ENCODE measurements at places on chromosomes 12 and 14.

- no peak for DNase-seq
These were observed 59.5 kb upstream of the CAPRIN2 start for GRCh38 chr12:30814295-30814655.

DNA sequence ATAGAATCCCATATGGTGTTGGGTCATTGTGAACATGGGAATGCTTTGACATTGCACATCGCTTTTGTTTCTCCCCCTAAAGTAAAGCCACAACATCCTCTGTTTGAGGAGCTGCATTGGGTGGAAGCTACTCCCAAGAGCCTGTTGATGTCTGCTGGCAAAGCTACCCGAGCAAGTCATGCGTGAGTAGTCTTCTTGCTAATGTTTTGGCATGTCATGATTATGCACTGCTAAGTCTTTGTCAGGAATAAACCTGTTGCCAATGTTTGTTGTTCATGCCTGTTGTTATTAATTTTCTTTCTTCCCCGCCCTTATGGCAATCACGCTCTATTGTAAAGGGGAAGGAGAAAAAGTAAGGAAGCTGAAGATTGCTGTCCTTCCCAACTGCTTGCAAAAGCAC, 97.3 kb downstream of the EXOC5 start:
- DNase-seq, result no peak

- no peak for DNase-seq
These were observed 108.1 kb upstream of the HIF1A start for GRCh38 chr14:61587081-61587713.

DNA sequence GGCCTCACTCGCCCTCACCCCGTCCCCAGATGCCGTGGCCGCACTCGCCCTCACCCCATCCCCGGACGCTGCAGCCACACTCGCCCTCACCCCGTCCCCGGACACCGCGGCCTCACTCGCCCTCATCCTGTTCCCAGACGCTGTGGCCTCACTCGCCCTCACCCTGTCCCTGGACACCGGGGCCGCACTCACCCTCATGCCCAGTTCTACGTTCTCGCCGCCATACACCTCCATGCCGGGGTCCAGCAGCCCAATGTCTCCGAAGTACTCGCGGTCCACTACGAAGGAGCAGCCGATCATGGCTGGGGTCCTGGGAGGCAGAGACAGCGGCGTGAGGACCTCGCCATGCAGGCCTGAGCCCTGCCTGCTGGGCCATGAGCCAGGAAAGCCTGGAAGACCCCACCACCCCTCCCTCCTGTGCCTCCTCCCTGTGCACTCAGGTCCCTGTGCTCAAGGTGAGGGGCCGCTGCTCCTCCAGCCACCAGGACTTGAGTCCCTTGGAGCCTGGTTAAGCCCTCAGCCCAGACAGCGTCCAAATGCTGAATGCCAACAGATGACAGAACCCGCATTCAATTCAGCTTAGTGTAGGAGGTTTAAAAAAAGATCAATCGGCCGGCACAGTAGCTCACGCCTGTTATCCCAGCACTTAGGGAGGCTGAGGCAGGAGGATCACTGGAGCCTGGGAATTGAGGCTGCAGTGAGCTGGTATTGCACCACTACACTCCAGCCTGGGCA, 81.5 kb downstream of the GALNT9 start:
- no peak for DNase-seq

GRCh38 chr12:124520907-124521306, 46.5 kb downstream of the NCOR2 start:
- no peak for DNase-seq

DNA sequence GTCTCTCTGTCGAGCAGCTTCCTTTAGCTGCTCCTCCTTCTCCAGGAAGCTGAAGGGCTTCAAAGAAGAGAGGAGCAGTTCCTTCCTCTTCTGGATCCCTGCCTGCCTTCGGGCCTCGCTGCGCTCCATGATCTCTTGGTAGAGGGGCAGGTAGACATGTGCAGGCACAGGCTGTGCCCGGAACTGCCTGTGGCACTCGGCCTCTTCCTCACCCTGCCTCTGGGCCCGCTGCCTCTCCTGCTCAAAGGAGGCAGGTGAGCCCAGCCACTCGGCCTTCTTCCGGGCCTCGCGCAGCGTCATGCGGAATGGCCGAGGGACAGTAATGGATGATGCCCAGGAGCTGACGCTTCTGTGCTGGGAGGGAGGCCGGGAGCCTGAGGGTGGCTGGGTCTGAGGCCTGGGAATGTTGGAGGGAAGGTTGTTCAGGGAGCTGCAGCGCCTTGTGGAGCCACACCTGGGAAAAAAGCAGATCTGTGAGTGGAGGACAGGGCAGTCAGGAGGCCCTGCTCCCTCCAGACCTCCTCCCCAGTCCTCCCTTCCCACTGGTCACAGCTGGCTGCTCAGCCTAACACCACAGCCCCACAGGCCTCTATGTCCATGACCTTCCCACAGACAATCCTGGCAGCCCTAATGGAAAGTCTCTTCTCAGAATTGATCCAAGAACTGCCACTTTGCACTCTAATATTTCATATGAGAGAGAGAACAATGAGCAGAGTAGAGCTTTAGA, 5.3 kb downstream of the FAM161B start:
- no peak for DNase-seq

DNA sequence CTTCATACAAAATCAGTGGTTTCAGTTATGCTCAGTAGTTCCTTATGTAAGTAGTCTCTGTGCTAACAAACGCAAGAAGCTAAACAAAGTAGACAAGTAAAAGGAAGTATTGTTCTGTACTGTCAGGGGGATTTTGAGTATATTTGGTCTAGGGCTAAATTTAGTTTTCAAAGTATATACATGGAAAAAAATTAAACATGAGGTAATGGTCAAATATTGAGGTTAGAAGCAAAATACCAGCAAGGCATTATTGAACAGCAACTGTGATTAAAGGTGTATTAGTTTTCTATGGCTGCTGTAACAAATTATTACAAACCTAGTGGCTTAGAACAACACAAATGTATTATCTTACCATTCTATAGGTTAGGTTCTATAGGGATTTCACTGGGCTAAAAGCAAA, 18.8 kb downstream of the GNG2 start:
- no peak for DNase-seq

DNA sequence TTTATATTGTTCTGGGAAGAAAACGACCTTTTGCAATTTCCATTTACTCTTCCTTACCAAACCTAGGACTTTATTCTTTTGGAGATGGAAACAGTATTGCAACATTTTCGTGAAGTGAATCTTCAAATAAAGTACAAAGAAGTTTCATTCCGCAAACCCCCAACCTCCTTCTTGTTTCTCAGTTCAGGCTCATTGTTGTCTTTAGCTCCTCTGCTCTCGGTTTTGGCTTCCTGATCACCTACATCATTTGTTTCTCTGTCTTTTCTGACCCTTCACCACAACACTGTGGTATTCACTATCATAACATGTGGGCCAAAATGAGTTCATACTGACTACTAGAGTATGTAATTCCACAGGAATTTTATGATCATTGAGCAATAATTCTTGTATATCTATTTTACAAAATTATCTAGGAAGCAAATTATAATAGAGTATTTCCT, 266.8 kb downstream of the ADAMTS20 start:
- DNase-seq, result no peak

- peak; percentile 86 for DNase-seq
These were observed 265.6 kb downstream of the AACS start for GRCh38 chr12:125330645-125331341.

DNA sequence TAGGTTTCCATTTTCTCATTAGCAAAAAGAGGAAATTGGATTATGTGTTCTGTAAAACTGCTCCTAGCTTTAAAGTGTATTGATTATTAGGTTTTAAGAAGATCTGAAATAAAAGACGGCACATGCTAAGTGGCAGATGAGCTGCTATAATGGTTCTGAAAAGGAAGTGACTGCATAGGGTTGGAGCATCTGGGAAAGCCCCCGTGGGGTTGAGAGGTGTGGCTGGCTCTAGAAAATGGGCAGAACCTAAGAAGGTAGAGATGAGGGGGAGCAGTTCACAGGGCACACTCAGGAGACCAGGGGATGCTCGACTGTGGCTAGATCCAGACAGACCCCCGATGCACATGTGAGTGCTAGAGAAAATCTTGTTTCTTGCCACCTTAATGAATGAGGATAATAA, 1.9 kb downstream of the IFNG-AS1 start:
- no peak for DNase-seq

GRCh38 chr12:108696111-108696995, 35.0 kb downstream of the CORO1C start:
- no peak for DNase-seq

DNA sequence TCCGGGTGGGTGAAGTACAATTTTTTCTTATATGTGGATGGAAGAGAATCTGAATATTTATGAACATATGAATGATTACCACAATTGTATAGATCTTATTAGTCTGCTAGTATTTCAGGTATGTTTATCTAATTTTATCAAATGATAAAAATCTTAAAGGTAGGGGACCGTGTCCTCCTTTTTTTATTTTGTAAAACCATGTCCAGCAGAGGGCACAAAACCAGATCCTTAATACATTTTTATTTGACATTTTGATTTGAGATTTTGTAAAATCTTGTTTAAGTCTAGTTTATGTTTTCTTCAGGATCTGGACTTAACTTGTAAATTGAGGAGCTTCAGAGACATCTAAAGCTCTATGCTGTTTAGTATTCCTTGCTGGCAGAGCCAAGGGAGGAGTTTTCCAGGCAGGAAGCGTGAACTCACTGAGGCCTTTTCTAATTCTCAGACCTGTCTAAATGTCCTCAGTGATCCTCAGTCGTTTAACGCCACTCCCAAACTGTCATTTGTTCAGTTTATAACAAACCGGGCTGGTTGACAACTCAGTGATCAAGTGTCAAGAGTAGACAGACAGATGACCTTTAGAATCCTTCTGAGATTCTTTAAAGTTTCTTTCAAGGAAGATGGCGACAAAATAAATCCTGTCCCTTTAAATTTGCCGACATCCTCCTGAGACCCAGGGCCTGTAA, 263.9 kb downstream of the KTN1 start:
- no peak for DNase-seq

DNA sequence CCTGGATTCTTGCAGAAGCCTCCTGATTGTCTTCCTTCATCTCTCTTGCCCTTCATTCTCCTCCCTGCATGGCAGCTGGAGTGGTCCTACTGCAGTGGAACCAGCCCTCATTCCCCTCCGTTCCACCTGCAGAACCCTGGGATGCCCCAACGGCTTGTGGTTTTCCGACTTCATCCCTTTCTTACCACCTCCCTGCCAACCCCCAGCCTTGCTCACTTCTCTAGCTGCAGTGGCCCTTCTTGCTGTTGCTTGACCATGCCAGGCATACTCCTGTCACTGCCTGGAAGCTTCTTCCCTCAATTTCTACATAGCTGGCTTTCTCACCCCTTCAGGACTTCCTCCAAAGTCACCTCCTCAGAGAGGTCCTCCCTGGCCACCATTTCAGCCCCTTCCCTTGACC, 123.3 kb downstream of the BEGAIN start:
- no peak for DNase-seq

DNA sequence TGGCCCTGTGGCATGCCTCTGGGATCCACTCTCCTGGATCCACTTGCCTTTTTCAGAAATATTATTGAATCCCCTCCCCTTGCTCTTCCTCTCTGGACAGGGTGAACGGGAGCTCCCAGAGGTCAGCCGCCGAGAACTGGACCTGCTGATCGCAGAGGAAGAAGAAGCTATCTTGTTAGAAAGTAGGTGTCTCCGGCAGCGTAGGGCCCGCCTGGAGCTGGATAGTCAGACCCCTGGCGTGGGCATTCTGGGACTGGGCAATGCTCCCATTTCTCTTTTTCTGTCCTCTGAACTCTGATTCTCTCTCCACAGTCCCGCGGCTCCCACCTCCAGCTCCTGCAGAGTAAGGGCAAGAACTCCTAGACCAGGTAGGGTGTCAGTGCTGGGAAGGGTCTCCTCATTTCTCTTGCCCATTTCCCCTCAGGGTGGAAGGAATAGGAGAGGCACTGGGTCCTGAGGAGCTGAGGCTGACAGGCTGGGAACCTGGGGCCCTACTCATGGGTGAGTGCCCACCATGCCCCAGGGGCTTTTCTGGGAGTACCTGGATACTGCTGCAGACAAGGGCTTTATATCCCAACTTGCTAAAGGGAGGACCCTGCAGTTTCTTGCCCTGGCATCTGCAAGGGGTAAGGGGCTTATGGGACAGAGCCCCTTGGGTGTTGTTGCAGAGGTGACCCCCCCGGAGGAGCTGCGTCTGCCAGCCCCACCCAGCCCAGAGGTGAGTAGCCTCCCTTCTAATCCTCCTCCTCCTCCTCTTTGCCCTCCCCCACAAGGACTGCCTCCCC, 5.4 kb downstream of the REC8 start:
- no peak for DNase-seq

DNA sequence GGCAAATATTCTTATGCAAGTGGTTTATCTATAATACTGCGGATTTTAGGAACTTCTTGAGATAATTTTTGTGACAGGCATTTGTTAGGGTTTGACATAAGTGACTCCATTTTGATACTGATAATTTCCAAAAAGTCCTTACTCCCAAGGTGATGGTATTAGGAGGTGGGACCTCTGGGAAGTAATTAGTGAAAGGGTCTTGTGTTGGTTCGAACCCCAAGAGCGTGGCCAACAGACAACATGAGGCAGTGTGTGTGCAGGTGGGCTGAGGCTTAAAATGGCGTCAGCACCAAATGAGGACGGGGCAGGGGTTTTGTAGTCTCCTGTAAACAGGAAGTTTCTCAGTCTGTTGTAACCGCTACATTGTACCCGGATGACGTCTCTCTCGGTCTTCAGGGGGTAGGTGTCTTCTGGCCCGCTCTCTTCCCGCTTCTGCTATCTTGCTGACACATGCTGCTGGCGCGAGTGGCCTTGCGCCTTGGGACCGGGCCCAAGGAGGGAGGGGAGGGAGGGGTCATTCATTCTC, 1.7 kb upstream of the C12orf43 start:
- DNase-seq, result no peak

GRCh38 chr14:52701223-52701622, 5.8 kb upstream of the PSMC6 start:
- no peak for DNase-seq

DNA sequence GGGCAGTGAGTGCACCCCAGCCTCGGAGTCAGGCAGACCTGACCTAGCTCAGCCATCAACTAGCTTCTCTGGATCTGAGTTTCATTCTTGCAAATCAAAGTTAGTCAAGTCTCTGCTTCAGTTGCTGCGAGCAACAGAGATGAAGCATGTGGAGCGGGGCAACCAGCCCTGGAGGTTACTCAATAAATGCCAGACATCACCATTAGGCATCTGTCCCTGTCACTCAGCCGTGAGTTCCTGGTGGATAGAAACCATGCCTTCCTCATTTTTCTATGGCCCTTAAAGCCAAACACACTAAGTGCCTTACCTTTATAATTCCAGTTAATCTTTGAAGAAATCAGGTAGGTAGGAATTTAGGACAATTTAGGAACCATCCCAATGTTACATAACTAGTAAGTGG, 19.3 kb downstream of the RFX4 start:
- DNase-seq, result no peak

GRCh38 chr14:24958271-24958670, 91.7 kb downstream of the STXBP6 start:
- DNase-seq, result no peak
